ENCODE measurements at places on chromosomes 11 and 22. TPM values are rescaled to one million over a fixed set of nuclear protein-coding genes. Genes with fewer than 3 reads are reported as not detected.
A peak's percentile ranks its signal among the peaks of the same experiment; 100 is the strongest.

- no peak for DNase-seq
These were observed 88.6 kb upstream of the LMO1 start for GRCh38 chr11:8352103-8352875.

GRCh38 chr11:63832336-63832735, 6.6 kb upstream of the MARK2 start:
- no peak for DNase-seq

The OR5B21 gene
- not detected for total RNA-seq

The OR6A2 gene
- total RNA-seq: not detected

GRCh38 chr11:22407267-22407666, 69.1 kb downstream of the SLC17A6 start:
- no peak for DNase-seq

DNA sequence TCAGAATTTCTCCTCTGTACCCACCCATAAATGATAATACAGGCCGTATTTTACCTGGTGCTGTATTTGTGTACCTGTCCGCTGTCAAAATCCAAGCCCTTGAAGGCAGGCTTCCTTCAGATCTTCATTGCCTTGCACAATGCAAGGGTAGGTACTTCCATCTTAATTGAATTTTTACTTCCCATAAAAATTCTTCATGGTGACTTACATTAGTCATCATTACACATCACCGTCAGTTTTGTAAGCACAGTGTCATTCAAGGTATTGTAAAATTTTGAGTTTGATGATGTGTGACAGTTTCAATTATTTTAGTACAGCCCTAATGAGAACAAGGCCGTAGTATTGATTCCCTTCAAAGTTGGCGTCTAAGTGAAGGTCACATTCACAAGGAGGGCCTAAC, 770 bp upstream of the TSG101 start:
- DNase-seq: peak; percentile 10

GRCh38 chr11:13552784-13553183, 57.0 kb upstream of the PTH start:
- no peak for DNase-seq

The ASPHD2 gene
- 16.3 TPM for total RNA-seq

The HTR3B gene
- total RNA-seq: not detected

- no peak for DNase-seq
These were observed 4.2 kb upstream of the GRK2 start for GRCh38 chr11:67261946-67262681.

DNA sequence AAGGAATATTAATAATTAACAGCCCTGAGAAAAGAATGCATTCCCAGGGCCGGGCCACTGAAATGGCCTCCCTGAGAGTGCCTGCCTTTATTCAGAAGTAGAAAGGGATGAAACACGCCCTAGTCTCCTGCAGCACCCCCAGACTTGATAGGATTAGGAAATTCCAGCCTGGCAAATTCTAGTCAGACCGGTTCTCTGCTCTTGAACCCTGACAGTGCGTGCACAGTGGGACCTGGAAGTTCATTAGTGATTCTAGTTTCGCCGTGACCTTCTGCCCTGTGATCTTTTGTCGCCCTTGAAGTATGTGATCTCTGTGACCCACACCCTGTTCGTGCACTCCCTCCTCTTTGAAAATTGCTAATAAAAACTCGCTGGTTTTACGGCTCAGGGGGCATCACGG, 2.1 kb upstream of the GSTP1 start:
- no peak for DNase-seq

- no peak for DNase-seq
These were observed 21.8 kb upstream of the CSF2RB start for GRCh38 chr22:36891646-36892045.

DNA sequence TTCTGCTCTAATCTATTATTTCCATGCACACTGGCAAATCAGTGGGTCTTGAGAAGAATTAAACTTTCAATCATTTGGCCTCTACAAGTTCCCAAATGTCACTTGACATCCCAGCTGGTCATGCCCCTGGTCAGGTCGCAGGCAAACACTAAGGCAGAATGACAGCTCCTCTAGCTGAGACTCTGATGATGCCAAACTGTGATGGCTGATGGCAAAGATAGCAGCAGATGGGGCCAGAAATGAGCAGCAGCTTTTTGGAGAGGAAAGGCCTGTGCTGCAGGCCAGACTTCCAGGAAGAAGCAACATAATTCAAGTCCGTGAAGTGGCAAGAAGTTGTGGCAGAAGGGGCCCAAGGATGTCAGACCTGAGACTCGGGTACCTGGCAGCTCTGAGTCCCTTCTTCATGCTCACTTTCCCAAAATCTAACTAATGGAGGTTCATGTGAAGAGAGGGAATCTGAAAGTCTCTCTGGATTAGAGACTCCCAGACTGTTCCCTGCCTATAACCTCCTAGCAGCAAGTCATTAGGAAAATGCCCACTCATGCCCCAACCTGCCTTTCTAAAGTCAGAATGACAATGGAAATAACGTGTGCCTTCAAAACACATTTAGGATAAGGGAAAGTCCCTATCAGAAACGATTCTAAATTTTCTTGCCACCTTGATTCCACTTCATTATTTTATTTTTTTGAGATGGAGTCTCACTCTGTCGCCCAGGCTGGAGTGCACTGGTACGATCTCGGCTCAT, 9.4 kb upstream of the PMM1 start:
- no peak for DNase-seq

GRCh38 chr11:133078591-133079404, 453.5 kb downstream of the OPCML start:
- no peak for DNase-seq

The OR8G5 gene
- total RNA-seq: not detected

DNA sequence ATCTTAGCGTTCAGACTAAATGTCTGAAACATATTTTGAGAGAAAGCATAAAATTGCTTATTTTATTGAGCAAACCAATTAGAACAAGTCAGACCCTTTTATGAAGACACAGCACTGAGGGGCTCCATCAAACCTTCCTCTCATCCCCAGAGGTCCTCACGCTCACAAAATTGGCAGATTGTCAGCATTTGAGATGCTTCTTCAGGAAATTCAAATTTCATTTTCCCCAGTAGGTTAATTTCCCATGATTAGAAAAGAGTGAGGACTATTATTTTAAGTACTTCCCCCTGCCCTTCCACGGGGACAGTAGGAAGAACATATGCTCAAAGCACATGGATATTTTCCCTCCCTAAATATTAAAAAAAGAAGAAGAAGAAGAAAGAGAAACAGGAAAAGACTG, 851.8 kb downstream of the BRD1 start:
- no peak for DNase-seq

The BIRC2 gene
- total RNA-seq: 63.9 TPM

DNA sequence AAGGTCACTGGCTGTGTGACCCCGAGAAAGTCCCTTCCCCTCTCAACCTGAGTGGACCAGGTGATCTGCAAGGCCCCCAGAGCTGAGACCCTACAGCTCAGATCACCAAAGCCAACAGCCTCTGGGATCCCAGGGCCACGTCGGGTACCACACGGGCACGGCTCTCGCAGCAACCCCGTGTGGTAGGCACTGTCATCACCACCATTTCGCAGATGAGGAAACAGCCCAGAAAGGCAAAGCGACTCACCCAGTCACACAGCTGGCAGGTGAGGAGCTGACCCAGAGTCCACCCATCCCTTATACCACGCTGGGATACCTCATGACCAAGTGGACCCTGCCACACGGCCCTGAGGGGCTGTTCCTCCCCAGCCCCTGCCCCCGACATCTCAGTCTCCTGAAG, 2.8 kb downstream of the ATP5MGL start:
- DNase-seq: no peak

DNA sequence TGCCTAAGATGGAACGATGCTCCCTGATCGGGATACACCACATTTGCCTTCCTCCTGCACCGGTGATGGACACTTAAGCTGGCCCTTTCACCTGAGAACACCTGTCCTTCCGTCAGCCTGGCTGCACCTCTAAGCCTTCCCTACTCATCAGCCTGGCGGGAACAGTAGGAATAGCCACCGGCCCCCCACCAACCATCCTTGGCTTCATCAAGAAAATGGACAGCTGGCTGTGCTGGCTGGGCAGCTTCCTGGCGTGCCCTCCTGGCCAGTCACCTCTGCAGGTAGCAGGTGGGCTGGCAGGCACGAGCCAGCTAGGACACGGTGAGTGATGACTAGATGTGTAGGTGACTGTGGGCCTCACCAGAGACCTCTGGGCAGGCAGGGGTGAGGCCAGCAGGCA, 142.8 kb downstream of the CTTN start:
- DNase-seq: no peak
